ENCODE measurements at places on chromosomes 1 and 21.

- DNase-seq: no peak
Observed at GRCh38 chr21:45848805-45849204, 132.8 kb upstream of the COL6A1 start.

- DNase-seq: no peak
Observed at GRCh38 chr21:27021801-27022200, 54.9 kb upstream of the ADAMTS5 start.

GRCh38 chr21:19842601-19843000 is 1155.6 kb upstream of the NCAM2 start:
- no peak for DNase-seq

DNA sequence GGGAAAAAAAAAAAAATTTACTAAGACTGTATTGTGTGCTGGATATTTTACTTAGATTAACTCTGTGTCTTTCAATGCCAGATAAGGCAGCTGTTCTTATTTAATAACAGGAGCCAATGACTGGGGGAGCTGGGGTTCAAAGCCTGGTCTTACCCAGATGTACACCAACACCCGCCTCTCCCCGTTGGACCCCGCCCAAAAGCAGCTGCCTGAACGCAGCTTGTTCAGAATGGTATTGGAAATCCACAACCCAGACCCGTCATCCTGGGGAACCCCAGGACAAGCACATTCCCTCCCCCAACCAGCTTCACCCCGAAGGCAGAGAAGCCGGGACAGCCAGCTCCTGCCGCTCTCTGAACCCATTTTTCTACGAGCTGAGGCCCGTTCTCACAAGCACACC is 113.6 kb upstream of the TMPRSS2 start:
- DNase-seq: no peak

DNA sequence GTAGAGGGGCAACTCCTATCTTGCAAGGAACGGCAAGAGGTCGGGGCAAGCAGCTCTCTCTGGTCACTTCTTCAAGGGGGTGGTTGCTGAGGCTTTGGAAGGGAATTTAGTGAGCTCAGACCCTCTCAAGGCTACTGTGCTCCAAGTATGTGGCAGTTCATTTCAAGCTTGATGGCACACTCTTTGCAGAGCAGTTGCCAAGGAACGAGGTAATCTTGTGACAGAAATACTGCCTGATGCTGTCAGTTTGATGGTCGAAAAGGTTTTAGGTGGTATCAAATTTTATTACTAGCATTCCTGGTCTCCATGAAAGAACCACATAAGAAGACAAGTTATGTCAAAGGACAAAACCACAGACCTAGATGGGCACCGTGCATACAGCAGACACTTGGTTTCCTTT is 13.1 kb downstream of the CFAP298 start:
- peak; percentile 48 for DNase-seq

DNA sequence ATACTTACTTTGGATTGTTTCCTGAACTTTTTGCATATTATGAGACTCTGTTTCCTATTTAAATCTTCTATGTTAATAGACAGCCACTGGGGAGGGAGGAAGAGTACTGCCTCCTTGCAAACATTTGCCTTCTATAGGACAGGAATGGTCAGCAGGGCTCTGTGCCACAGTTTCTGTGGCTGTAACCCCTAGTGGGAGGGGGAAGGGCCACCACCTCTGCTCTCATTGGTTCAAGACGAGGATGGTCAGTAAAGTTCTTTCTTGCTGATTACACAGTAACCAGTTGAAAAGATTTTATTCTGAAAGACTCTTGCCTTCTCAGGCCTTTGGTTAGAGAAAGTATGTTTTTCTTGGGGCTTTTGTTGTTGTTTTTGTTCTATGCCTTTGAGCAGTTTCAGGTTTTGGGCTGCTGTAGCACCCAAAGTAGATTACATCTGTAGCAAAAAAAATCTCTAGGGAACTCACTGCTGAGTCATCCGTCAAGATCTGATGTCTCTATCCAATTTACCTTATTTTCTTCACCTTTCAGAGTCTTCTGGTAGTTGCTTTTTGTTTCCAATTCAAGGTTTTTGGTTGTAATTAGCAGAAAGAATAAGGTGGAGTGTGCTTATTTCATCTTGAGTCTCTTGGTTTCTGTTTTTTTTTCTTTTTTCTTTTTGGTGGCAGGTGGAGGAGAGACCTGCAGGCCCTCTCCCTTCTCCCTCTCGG is 23.1 kb downstream of the SLC35A3 start:
- no peak for DNase-seq

GRCh38 chr1:21937034-21937371 is at the start of gene HSPG2:
TSS of gene HSPG2 (minus strand) at chr1:21937310. CDS start at chr1:21937217, 93 bp downstream.
- no peak for DNase-seq

- no peak for DNase-seq
Observed at GRCh38 chr1:85546748-85547147, 33.8 kb upstream of the CCN1 start.

DNA sequence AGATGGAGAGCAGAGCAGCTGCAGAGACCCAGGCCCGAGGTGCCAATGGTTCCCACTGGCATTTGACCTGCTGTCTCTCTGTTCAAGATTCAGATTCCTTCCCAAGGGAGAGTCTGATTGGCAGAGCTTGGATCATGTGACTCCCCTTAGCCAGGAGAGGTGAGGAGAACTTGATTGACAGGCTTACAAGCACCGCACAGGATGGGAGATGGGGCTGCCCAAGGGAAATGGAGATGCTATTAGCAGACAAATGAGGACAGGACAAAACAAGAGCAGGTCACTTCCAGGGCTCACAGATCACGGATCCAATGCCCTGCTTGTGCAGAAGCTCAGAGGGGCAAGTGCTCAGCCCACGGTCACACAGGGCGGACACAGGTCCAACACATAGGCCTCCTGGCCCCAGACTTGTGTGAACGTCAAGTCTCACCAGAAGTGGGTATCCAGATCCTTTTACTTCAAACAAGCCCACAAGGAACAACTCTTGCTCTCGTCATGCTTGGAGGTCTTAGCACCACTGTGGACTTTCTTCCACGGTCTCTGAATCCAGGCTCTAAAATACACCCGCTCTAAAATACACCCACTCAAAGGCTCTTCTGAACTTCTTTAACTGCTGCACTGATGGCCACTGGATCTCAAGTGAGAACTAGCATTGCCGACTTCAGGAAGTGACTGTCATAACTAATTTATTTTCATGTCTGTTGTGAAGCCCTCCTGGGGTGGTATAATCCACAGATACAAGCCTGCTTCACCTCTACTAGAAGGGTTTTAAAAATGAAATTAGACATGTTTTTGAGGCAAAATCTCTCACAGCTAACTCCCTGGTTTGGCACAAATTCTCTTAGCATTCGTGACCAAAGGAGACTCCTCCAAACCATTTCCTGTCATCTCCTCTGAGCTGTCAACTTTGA is 274.9 kb downstream of the RRAGC start:
- no peak for DNase-seq

DNA sequence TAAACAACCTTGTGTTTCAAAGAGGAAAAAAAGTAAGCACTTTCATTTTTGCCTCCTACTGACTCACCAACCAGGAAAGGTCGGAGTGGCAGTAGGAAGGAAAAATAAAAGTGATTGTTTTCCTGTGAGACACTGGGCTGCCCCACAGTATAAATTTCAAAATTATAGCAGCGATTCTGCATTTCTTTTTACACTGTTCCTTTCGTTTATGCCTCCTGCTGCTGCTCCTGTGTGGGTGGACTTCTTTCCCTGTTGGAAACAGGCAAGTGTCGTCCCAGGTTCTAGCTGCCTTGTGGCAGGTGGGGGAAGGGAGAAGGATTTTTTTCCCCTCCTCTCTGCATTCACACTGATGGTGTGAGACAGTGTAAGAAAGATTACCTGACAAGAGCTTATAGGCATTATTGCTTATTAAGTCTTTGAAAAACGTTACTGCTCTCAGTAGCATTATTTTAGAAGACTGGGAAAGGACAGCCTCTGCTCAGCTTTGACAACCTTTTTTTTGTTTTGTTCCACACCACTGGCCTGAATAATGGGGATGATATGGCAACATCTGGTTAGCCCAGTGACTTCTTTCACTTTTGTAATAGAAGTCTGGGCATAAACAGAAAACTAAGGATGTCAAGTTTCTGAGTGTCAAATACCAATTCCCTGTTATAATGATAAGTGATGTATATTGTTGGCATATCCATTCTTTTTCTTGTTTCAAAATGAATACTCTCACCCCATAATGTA is 77.9 kb downstream of the NEK7 start:
- peak; percentile 73 for DNase-seq

- DNase-seq: no peak
Observed at GRCh38 chr1:149931212-149931790, 3.7 kb upstream of the SF3B4 start.

DNA sequence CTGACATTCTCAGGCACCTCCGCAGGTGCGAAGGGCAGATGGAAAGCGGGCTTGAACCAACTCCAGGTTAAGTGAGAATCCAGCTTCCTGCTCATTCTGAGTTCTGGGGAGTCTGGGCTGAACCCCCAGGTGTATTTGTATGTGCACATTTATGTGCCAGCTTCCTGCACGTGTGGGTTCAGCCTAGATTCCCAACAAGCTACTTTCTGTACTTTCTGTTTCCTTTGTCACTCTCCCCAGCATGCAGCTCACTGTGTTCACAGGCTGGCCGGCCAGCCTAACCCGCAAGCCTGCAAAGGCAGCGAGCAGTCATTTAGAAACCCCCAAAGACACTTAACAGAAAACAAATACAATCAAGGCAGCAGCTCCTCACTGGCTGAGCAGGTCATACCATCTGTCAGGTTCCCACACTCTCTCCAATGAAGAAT is 1.3 kb upstream of the IL19 start:
- DNase-seq: no peak

DNA sequence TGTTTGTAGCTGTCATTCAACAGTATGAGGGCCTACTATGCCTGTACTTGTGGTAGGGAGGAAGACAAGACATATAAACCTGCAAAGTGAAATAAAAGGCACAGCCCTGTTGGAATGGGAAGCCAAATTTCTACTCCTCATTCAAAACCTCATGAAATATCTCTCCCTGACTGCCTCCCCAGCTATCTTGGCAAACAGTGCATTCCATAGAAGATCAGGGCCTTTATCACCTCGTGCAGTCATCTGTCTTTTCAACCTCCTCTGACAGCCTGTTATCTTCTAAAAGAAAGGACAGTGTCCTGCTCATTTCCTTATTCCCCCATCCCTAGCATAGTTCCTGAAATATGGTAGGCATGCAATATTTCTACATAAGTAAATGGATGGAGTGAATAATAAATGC is 71.0 kb downstream of the SH3GLB1 start:
- no peak for DNase-seq

- DNase-seq: no peak
Observed at GRCh38 chr1:117636637-117637425, 31.0 kb downstream of the TENT5C start.

- DNase-seq: no peak
Observed at GRCh38 chr1:118381197-118381869, 196.3 kb upstream of the SPAG17 start.

DNA sequence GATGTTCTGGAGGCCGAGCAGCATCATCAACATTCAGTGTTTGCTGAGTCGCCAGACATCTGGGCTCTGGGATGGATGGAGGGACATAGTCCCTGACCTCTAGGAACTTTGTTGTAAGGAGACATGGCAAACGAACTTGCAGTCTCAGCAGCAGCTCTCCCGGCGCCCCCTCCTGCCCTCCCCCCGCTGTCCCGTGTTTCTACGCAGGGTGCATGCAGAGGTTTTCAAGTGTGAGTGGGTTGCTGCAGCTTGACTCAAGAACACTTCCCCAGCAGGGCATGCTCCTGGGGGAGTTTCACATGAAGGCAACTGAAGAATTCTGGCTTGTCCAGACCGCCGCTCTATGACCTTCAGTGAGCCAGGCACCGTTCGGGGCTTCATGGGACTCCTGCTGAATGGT is 121.9 kb downstream of the CAMTA1 start:
- DNase-seq: no peak

DNA sequence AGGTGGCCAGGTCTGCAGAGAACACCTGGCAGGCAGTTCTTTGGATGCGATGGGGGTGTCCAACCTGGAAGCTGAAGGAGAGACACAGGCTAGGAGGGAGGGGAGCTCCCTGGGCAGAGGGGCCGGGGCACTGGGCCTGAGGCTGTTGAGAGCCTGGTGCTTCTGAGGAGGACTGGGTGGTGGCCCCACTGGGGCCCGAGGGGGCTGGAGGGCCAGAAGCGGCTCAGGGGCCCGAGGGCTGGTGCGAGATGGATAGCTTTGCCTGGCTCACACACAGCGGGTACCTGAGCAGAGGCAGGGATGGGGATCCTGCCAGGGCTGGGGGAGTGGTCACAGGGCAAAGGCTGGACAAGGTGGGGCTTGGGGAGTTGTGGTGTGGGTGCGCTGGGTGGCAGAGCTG is 37.2 kb downstream of the PRDM16 start:
- no peak for DNase-seq

GRCh38 chr1:62689524-62689923 is 1.3 kb upstream of the DOCK7 start:
- peak; percentile 50 for DNase-seq

DNA sequence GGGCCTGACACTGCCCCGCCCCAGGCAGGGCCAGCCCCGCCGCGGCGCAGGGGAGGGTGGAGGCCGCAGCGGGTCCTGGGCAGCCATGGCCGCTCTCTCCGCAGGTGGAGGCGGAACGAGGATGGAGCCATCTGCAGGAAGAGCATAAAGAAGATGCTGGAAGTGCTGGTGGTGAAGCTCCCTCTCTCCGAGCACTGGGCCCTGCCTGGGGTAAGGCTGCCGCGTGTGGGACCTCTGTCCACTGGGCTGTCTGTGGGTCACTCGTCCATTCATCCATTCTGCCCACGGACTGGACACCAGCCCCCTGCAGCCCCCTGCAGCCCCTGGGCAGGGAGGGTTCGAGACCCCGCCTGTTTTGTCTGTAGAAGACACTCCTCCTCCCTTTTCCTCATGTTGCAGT is 18.4 kb upstream of the LRRC3 start:
- DNase-seq: no peak

- DNase-seq: peak; percentile 4
Observed at GRCh38 chr1:24888971-24889676, 41.0 kb downstream of the RUNX3 start.

GRCh38 chr1:231629132-231629531 is 2.5 kb downstream of the DISC1 start:
- no peak for DNase-seq

DNA sequence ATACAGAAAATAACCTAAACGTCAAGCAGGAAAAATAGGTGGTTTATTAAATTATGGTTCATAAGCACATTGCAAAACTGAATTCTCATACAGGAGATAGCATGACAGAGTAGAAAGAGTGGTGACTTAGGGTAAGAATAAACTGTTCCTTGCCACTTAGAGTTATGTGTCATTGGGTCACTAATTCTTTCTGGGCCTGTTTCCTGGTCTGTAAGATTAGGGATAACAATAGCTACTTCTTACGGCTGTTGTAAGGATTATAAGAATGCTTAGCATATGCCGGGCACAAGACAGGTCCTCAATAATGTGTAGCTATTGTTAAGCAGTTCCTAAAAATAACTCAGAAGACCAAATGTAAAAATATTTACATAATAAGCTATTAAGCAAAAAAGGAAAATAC is 24.2 kb downstream of the SNRNP40 start:
- DNase-seq: no peak
